ENCODE measurements at places on chromosomes 2 and 18. TPM values are rescaled to one million over a fixed set of nuclear protein-coding genes. Genes with fewer than 3 reads are reported as not detected.

- H3K36me3 ChIP-seq: peaks cover 4% of the 10 kb centered on the region
- DNase-seq: no peak
- no peak overlapping the region for H3K4me3 ChIP-seq
- peaks cover 9% of the 10 kb centered on the region for H3K27me3 ChIP-seq
- H3K4me1 ChIP-seq: no peaks in the 10 kb centered on the region
- H3K27ac ChIP-seq: no peak overlapping the region
These were observed 220.6 kb upstream of the SH3BP4 start for GRCh38 chr2:234731236-234731635.

DNA sequence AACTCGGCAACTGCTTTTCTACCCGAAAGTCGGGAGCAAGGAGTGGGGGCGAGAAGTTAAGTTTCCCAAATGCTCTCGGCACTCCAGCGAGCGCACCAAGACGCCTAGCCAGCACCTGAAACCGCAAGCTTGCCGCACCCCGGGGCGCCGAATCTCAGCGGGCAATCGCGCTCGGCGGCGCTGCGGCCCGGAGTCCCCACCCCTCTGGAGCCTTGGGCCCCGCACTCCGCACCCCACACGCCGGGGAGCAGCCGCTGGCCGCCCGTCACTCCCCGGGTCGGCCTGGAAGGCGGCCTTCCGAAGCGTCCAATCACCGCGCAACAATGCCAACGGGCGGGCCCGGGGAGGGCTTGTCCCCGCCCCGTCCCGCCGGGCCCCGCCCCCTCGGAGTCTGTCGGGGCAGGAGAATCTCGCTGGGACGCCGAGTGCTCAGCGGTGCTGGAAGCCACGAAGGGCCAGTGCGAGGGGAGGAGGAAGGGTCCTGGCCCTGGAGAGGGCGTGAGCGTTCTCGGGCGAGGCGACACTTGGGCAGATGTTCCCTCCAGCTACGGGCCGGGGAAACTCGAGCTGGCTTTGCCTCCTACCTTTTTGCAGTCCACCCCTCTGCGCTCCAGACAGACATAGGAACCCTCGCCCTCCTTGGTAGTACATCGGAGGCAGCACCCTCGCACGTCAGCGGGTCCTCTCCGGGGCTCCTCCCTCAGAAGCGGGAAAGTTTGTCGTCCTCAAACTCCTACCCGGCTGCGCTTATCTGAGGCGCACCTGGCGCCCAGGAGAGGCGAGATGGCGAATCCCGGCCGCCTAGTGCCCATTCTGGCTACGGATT, 1.1 kb upstream of the ZBTB7C start:
- DNase-seq: peak; percentile 83
- no peaks in the 10 kb centered on the region for H3K36me3 ChIP-seq

- no peaks in the 10 kb centered on the region for H3K4me1 ChIP-seq
- H3K27ac ChIP-seq: no peak overlapping the region
- no peak for DNase-seq
- H3K4me3 ChIP-seq: no peak overlapping the region
These were observed 9.9 kb downstream of the CHST9 start for GRCh38 chr18:27175245-27175644.

DNA sequence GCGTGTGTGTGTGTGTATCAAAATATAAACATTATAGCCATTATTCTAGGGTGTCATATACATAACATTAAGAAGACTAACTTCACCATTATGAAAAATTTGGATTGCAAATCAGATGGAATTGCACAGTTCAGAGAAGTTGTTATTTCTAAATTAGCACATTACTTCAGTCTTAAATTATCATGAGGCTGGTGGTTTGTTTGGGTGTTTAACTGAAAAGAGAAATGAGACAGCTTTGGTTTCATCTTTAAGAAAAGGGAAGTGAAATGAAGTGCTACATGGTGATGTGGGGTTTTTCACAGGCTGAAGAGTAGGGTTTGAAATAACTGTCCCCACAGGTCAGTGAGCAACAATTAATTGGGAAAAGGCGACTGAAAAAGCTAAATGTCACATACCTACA, 161.2 kb upstream of the XIRP2 start:
- no peaks in the 10 kb centered on the region for H3K36me3 ChIP-seq
- H3K27ac ChIP-seq: no peak overlapping the region
- DNase-seq: no peak
- no peaks in the 10 kb centered on the region for H3K27me3 ChIP-seq
- no peak overlapping the region for H3K4me3 ChIP-seq

DNA sequence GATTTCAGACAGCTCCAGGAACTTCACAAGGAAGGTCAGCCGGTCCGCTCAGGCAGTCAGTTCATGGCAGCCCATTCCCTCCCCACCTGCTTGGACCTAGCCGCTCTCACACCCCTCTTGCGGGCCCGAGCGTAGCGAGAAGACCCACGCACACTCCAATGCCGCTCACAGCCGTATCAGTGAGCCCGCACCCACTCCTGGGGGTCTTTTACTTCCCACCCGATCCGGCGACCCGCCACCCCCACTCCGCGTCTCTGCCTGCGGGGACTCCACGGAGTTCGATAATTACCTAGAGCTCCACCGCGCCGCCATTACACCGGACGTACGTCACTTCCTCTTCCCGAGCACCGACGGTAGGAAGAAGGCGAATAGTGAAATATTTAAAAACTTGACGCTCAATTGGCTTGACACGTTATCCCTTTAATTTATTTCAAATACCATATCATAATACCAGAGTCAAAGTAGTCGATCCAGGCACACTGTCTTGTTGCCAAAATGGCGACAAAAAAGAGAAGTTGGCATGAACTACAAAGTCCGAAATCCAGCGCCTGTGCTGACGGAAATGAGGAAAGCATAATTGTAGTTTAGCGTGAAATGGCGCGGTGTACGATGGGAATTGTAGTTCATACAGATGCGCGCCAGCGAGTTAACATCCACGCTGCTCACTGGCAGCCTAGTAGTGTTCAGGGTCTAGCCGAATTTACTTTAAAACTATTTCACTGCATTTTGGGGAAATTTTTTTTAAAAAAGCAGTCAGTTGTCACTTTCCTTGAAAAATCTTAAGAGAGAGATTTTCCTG, at the start of gene CWC22:
Gene CWC22 (minus strand): TSS at position 517 of the 799 bp plus-strand sequence. CDS start 13,956 bp downstream, outside the sequence.
- H3K27ac ChIP-seq: peak within 1 kb of the TSS; percentile 99
- peak within 1 kb of the TSS; percentile 88 for H3K4me3 ChIP-seq
- H3K4me1 ChIP-seq: peaks cover 38% of the 10 kb centered on the region
- DNase-seq: peak; percentile 90

DNA sequence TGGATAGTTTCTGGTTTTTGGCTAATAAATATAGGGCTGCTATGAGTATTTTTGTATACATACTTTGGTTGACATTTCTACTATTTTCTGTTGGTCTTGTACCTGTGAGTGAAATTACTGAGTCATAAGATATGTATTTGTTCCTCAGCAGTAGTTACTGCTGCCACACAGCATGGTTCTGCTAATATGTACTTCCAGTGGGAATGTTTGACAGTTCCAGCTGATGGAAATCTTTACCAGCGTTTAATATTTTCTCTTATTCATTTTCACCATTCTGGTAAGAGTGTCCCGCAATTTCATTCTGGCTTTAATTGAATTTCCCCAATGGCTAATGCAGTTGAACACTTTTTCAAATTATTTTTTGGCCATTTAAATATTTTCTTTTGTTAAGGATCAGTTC, 57.9 kb upstream of the IL1R1 start:
- no peak for DNase-seq
- no peak overlapping the region for H3K27ac ChIP-seq
- peaks cover 3% of the 10 kb centered on the region for H3K36me3 ChIP-seq

DNA sequence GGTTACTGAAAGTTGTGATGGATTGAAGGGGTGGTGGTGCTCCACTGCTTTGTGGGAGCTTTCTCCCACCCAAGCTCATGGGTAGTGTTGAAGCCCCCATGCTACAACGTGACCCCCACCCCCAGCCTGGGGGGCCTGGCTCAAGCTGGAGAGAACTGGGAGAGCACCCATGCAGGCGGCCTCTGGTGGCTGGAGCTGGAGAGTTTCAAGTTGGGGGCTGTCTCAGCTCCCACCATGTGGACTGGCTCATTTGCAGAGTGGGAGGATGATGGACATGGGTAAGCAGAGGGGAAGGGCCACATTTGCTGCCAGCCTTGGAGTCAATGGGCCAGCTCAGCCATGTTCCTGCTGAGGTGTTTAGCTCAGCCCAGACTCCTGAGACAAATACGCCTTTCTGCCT, 62.8 kb downstream of the INPP4A start:
- DNase-seq: no peak
- H3K27me3 ChIP-seq: no peaks in the 10 kb centered on the region
- H3K4me1 ChIP-seq: peaks cover 89% of the 10 kb centered on the region
- H3K4me3 ChIP-seq: no peak overlapping the region
- H3K27ac ChIP-seq: no peak overlapping the region

DNA sequence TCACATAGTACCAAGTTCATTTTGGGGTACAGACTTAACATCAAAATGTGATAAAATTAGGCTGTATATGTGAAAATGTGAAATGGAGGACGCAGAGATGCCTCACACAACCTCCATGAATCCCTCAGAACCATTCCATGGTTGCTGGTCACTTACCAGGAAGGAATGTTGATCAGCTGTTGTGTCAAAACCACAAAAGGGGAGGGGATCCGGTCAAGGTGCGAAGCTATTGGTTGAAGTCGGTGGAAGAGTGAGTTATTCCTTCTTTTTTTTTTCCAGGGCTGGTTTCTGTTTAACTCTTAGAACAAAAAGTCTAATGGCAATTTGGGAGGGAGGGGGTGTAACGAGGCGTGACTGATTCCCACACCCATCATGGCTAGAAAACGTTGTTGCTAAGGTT, 32.3 kb upstream of the REG3A start:
- no peaks in the 10 kb centered on the region for H3K36me3 ChIP-seq
- no peaks in the 10 kb centered on the region for H3K27me3 ChIP-seq
- no peaks in the 10 kb centered on the region for H3K4me1 ChIP-seq
- H3K27ac ChIP-seq: no peak overlapping the region
- H3K4me3 ChIP-seq: no peak overlapping the region
- no peak for DNase-seq

GRCh38 chr2:25339211-25339674, 2.5 kb downstream of the DNMT3A start:
- no peak for DNase-seq
- H3K27ac ChIP-seq: no peak overlapping the region
- H3K27me3 ChIP-seq: no peaks in the 10 kb centered on the region
- H3K4me3 ChIP-seq: peak overlapping the region; percentile 61
- H3K4me1 ChIP-seq: peaks cover 55% of the 10 kb centered on the region

DNA sequence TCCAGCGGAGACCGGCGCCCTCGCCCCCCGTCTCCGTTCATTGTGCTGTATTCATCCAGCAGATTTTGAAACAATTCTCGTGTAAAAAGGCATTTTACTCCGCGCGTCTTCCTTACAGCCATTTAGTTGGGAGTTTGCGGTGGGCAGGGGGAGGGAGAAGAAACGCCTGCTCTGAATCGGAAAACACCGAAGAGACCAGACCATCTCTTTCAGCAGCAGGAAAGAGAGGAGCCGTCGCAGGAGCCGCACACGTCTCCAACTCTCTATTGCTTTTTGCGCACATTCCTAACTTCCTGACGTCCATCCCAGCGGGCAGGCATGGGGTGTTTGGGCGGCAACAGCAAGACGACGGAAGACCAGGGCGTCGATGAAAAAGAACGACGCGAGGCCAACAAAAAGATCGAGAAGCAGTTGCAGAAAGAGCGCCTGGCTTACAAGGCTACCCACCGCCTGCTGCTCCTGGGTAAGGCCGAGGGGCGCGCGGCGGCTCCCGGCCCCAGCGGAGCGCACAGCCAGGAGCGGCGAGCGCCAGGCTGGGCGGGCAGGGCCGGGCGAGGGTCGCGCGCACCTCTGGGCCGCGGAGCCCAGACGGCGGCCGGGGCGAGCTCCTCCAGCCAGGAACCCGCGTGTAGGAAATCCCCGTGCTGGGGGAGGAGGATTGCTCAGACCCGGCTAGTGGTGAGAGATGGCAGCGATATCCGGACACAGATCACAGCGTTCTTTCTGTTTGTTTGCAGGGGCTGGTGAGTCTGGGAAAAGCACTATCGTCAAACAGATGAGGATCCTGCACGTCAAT, 63.2 kb downstream of the GNAL start:
- H3K4me1 ChIP-seq: peaks cover 8% of the 10 kb centered on the region
- H3K27ac ChIP-seq: no peak overlapping the region
- H3K27me3 ChIP-seq: peaks cover 46% of the 10 kb centered on the region
- DNase-seq: peak; percentile 43

DNA sequence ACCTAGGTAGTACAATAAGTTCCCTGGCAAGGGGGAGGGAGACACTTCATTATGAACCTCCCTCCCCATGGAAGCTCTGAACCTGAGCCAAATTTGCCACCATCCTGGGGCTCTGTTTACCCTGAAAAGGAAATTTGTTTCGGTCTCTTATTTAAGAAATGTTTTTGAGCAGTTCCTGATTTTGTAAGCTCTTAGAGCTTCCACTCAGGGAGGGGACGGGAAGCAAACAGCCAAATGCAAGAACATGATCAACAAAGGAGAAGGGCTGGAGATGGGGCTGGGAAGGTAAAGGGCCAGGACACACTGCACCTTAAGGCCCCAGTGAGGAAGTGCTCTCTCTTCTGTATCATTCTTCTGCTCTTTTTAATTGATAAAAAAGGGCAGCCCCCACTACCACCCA, 117.9 kb downstream of the NRP2 start:
- H3K4me1 ChIP-seq: no peaks in the 10 kb centered on the region
- no peak overlapping the region for H3K4me3 ChIP-seq
- no peak for DNase-seq
- H3K27me3 ChIP-seq: peaks cover 4% of the 10 kb centered on the region
- no peaks in the 10 kb centered on the region for H3K36me3 ChIP-seq
- H3K27ac ChIP-seq: no peak overlapping the region

GRCh38 chr18:26960911-26961310, 95.4 kb upstream of the AQP4 start:
- no peak for DNase-seq
- H3K27me3 ChIP-seq: no peaks in the 10 kb centered on the region
- H3K4me3 ChIP-seq: no peak overlapping the region

GRCh38 chr2:192948316-192948715, 753.6 kb upstream of the TMEFF2 start:
- H3K36me3 ChIP-seq: no peaks in the 10 kb centered on the region
- H3K27me3 ChIP-seq: no peaks in the 10 kb centered on the region
- no peaks in the 10 kb centered on the region for H3K4me1 ChIP-seq
- H3K27ac ChIP-seq: no peak overlapping the region
- no peak for DNase-seq

Gene RMDN2
- total RNA-seq: 1.8 TPM

Gene ABCB11
- total RNA-seq: not detected

Gene ERFE
- not detected for total RNA-seq

Gene CREG2
- not detected for total RNA-seq

Gene PDE1A
- not detected for total RNA-seq

Gene COLEC12
- total RNA-seq: not detected

Gene UGT1A4
- not detected for total RNA-seq

Gene FSHR
- total RNA-seq: not detected
